ENCODE measurements at places on chromosomes 7 and 10.

- H3K4me3 ChIP-seq, result no peak overlapping the region
- DNase-seq, result no peak
- H3K4me1 ChIP-seq, result no peaks in the 10 kb centered on the region
- H3K36me3 ChIP-seq, result no peaks in the 10 kb centered on the region
- no peak overlapping the region for H3K27ac ChIP-seq
Observed at GRCh38 chr7:30835396-30835915, 64.2 kb downstream of the MINDY4 start.

GRCh38 chr7:25026156-25026555, 46.2 kb upstream of the OSBPL3 start:
- H3K27me3 ChIP-seq, result peaks cover 18% of the 10 kb centered on the region
- peaks cover 31% of the 10 kb centered on the region for H3K4me1 ChIP-seq
- no peak overlapping the region for H3K4me3 ChIP-seq
- H3K27ac ChIP-seq, result no peak overlapping the region

DNA sequence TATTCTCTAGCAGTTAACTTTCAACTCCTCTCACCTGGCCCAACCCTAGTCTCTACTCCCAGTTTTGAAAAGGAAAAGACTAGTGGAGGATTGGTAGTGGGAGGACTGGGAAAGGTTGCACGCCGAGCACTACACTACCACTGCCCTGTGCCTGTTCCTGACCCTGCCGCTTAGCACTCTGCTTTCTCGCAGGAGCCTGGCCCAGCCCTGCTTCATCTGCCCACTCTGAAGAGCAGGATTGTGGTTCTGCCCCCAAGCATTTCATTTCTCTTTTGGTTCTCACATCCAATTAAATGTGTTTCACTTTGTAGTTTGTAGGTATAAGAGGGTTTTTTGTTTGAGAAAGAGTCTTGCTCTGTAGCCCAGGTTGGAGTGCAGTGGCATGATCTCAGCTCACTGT, 31.5 kb upstream of the RBM20 start:
- no peak overlapping the region for H3K27ac ChIP-seq
- H3K4me1 ChIP-seq, result peaks cover 53% of the 10 kb centered on the region
- no peak overlapping the region for H3K4me3 ChIP-seq
- no peaks in the 10 kb centered on the region for H3K27me3 ChIP-seq
- DNase-seq, result no peak

DNA sequence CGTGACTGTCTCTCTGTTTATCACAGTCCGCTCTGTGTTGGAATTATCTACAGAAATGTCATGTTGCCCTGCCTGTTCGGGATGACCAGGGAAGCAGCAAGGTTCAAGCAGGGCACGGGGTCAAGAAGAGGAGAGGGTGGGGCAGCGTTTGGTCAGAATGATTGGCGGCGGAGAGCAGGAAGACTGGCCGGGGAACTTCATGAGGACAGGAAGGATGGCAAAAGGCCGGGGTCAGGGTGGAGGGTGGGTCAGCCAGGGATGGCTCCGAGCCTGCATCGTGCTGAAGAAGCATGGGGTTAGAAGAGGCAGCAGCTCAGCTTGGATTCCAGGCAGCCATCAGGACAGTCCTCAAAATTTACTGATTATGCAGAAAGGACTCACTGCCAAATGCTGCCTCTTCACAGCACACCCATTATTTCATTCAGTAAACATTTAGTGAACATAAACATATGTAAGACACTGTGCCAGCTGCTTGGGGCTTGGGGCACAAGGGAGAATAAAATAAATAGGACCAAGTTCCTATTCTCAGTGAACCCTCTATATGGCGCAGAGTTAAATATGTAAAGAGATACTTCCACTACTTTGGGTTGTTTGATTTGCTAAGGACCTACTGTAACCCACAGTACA, 42.8 kb downstream of the WNT2 start:
- H3K27ac ChIP-seq, result no peak overlapping the region
- DNase-seq, result no peak
- no peak overlapping the region for H3K4me3 ChIP-seq
- no peaks in the 10 kb centered on the region for H3K36me3 ChIP-seq

DNA sequence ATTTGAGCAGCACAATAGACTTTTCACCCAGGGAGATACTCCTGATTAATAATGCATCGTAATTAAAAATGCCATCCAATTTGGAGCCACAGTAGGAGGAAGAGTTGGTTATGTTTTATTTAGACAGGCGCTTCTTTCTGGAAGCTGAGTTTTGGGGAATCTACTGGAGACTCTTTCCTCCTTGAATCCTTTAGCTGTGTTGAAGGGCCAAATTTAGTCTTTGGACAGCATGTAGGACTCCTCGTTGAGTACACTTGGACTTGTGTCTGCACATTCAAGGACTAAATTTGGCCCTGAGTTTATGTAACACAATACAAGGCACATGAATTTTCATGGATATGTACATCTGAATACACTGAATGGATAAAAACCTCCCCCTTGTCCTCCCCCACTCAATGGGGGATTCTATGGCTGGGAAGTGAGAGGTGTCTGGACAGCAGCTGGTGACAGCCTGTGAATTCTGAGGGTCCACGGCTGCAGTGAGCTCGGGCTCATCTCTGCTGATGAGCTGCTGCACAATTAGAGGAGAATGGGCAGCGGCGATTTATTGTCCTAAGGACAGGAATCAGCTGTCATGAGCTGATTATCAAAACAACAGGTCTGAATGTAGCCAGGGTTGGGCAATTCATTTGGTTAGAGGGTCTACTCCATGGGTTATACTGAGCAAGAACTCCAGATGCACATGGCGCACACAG, 95.2 kb downstream of the PRTFDC1 start:
- H3K4me1 ChIP-seq, result no peaks in the 10 kb centered on the region
- no peak for DNase-seq
- H3K27ac ChIP-seq, result no peak overlapping the region
- H3K36me3 ChIP-seq, result no peaks in the 10 kb centered on the region
- H3K4me3 ChIP-seq, result no peak overlapping the region
